NCI-H2227 treated with DMSO at 0.1 percent for 48 hours (cell line): ENCODE measurements at places on chromosomes 6 and 20.
A peak's percentile ranks its signal among the peaks of the same experiment; 100 is the strongest.

GRCh38 chr6:45436544-45437438, 59.1 kb upstream of the SUPT3H start:
- DNase-seq = no peak

DNA sequence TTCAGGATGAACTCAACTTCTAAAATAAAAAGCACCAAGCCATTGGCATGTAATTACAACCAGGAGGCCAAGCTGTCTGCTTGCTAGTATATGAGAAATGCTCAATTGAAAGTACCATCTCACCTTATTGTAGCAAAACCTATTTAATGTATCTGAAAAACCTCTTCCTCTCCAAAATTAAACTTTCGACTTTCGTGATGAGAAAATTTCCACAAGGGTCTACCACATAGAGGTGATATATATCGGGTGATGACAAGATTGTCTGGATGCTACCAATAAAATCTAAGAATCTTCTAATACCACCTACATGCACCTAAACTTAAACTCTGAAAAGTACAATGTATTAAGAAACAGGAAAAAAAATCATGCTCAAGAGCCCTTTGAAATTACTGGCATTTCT, 74.2 kb downstream of the ATXN1 start:
- DNase-seq = no peak

- peak; percentile 84 for DNase-seq
Measured at GRCh38 chr6:37691904-37692806, 5.5 kb downstream of the MDGA1 start.

DNA sequence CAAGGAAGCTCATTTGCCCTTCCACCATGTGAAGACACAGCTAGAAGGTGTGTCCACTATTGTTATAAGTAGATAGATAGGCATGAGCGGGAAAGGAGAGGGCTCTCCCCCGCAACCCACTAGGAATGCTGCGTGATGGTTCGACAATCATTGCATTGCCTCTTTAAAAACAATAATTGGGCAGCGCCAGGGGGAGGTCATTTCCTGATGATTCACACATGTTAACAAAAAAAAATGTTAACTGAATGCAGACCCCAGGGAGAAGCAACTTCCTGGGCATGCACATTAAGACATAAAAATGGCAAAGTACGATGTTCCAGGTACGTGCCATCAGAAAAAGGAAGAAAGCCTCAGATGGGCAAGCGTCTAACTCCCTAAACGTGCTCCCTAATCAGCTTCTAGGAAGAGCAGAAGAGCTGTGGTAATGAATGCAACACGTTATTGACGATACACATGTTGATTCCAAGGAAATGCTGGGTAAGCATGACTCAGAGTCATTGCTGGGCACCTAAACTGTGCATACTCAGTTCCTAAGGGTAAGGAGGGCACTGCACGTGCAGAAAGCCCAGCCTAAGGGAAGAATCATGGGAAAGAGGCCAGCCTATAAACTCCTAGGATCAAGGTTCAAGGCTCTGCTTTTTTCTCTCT, 113.7 kb downstream of the FAM217A start:
- DNase-seq = no peak

GRCh38 chr20:58714923-58715351, 22.3 kb downstream of the NPEPL1 start:
- DNase-seq = no peak

- no peak for DNase-seq
Measured at GRCh38 chr6:34929241-34929978, 40.4 kb downstream of the ANKS1A start.

DNA sequence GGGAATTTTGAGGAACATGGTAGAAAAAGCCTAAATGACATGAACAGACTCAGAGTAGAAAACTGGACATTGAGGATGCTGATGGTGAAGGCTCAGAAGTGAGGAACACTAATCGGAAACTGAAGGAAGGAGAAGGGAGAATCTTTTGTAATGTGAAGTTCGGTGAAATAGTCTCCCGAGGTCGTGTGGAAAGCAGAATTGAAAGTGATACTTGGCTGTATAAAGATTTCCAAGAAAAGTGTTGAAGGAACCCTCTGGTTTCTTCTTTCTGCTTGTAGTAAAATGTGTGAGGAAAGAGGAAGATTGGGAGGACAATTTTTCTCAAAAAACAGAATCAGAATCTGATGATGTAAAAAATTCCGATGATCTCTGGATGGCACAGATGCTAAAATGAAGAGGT, 115.4 kb downstream of the LAMP5 start:
- DNase-seq = no peak

GRCh38 chr6:110534731-110535492, 58.5 kb upstream of the SLC22A16 start:
- no peak for DNase-seq

GRCh38 chr20:24686156-24686555, 216.7 kb downstream of the SYNDIG1 start:
- no peak for DNase-seq

GRCh38 chr20:23702021-23702420, 13.2 kb upstream of the CST4 start:
- DNase-seq = no peak

GRCh38 chr6:130929036-130929678, 102.0 kb downstream of the SMLR1 start:
- no peak for DNase-seq

DNA sequence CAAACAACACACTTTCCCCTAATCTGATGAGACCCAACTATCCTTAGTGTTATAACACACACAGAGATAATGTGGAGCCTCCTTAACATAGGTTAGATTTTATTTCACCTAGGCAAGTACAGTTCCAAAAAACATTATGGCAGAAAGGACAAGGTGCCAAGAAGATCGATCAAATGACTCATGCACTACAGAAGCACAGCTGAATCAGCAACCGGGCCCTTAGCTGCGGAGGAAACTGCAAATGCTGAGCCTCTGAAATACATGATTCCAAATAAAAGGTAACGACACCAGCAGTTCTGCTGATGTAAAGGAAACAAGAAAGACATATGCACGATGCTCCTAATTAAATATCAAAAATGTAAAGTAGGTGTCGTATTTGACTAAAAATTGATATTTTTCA, 19.9 kb upstream of the MUC21 start:
- DNase-seq = no peak

DNA sequence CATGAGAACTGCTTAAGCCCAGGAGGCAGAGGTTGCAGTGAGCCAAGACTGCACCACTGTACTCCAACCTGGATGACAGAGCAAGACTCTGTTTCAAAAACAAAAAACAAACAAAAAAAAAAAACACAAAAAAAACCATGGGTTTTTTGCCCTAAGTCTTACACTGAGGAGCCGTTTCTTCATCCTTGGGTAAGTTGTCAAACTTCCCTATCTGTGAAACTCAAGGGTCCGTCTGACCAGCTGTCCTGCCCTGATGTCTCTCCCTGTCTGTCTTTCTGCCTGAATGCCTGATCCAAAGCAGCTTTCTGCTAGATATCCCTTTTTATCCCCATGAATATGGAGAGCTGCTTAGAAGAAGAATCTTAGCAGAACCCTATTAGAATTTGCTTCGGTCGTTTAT, 41.3 kb upstream of the CLDN20 start:
- no peak for DNase-seq

DNA sequence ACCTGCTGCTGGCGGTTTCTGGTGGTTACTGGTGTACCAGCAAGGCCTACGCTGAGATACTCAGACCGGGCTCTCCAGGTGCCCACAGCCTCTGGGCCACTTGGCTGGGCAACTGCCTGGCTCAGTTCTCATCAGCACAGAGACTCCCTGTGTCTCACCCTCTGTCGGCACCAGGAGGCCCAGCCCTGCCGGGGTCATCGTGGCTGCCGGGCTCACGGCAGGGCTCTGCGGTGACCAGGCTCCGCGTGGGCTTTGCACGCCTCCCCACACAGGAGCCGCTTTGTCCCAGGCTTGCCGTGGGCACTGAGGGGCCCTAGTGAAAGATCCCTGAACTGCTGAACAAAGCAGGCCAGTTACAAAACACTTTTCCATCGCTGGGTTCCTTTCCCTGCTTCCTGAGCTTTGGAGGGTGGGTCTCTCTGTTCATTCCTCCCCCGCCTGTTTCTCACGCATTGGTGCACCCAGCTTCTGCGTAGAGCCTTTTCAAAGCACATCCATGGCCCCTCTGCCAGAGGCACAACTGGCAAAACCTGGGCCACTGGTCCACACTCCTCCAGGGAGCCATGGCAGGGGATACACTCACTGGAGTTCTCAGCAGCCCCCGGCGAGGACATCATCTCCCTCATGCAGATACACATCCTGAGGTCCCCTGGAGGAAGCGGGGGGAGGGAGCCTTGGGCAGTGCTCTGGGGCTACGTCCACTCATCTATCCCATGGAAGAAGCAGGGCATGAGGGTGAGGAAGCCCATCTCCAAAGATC, 117.0 kb downstream of the NFATC2 start:
- DNase-seq = no peak

DNA sequence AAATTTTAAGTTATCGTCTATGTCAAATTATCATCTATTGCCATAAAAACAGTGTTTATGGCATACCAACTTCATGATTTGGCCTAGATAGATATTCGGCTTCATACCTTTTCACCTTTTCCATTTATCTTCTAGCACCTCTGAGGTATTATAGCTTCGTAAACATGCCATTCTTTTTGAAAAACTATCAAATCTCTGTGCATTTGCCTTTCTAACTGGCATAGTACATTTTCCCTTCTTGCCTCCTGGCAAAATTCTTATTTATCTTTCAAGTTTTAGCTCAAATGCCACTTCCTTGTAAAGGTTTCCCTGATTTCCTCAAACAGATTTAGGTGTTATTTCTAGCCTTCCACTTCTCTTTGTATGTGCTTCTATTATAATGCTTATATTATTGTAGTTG, 7.0 kb upstream of the REV3L start:
- DNase-seq = no peak

DNA sequence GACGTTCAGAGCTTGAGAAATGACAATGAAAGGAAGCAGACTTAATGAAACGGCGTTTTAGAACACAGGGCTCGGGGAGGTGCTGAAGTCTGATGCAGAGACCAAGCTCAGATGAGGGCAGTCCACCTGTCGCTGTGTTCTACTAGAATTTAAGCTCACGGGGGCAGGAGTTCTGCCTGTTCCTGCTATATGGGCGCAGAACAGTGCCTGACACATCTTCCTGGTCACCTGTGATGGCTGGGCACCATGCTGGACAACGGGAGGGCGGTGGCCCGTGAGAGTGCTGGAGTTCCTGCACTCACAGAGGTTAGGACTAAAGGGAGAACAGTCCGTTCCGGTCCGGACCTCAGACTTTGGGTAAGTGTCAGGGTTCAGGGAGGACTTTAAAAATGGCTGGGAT, 130.6 kb downstream of the ERMARD start:
- DNase-seq = no peak

GRCh38 chr6:140281236-140281635, 906.8 kb upstream of the CITED2 start:
- no peak for DNase-seq

GRCh38 chr6:156427345-156427744, 349.8 kb upstream of the ARID1B start:
- DNase-seq = no peak

- no peak for DNase-seq
Measured at GRCh38 chr6:26604026-26604425, 7.3 kb downstream of the ABT1 start.

DNA sequence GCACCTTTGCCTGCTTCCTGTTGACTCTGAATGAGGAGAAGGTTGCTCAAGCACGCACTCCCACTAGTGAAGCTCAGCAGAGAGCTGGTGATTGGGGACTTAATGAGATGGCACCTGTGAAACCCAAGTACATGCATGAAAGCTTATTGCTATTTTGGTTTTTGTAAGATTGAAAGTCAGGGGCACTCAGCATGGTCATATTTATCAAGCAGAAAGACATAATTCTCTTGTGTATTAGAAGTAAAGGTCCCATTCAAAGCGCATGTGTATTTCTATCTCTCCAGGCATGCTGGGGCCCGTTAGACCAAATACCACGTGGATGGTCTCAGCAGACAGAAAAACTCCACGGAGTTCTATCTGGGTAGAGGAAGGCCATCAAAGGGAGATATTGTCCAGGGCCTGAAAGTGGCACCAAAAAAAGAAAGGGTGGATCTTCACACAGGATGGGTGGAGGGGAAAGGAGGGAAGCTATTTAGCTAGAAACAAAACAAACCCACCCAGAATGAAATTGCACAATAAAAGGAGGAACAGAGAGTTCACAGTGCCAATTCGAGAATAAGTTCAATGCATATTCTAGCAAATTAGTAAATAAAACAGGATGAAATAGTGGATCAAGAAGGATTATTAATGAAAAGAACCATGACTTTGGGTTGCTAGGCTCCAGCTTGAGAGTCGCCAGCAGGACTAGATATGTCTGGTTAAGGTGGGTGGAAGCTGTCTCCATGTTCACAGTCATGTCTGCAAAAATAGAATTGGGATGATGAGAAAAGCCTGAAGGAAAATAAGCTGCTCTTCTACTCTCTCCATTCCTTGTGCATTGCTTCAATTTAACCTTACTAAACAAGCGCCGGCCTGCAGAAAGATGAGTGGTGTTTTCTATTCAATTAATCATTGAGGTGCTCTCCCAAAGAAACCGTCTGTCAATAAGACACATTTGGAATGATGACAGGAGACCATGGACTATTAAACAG, 224.9 kb upstream of the DTNBP1 start:
- no peak for DNase-seq

GRCh38 chr6:111603685-111604084, 2.0 kb downstream of the TRAF3IP2 start:
- no peak for DNase-seq

DNA sequence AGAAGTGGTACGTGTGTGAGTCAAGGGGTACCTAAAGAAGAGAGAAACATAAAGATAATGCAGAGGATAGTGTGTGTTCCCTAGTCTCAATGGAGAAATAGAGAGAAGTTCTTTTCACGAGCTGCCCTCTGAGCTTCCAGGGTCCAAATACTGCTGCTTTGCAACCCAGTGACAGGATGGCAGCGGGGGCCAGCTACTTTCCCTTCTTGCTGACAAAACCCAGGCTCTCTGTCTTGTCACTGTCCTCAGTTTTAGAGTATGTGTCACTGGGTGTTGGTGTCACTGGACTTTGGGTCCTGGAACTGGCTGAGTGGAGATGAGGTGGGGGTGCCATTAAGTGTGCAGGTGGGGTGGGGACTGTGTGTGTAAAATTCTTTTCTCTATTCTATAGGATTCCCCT, 265.6 kb downstream of the CDC5L start:
- DNase-seq = no peak

- DNase-seq = no peak
Measured at GRCh38 chr6:134537146-134537555, 219.2 kb upstream of the SGK1 start.

- no peak for DNase-seq
Measured at GRCh38 chr6:41063884-41064285, 8.3 kb downstream of the OARD1 start.

GRCh38 chr6:111888928-111889695, 15.9 kb upstream of the FYN start:
- peak; percentile 56 for DNase-seq

GRCh38 chr6:104689551-104690205, 170.0 kb downstream of the HACE1 start:
- no peak for DNase-seq

- DNase-seq = no peak
Measured at GRCh38 chr6:14985366-14985765, 260.5 kb upstream of the JARID2 start.
